ENCODE measurements at places on chromosomes 3 and 15.
A peak's percentile ranks its signal among the peaks of the same experiment; 100 is the strongest.

- DNase-seq: no peak
Measured at GRCh38 chr15:52658955-52659354, 20.2 kb downstream of the ATOSA start.

- no peak for DNase-seq
Measured at GRCh38 chr3:129855832-129856419, 37.6 kb downstream of the TMCC1 start.

DNA sequence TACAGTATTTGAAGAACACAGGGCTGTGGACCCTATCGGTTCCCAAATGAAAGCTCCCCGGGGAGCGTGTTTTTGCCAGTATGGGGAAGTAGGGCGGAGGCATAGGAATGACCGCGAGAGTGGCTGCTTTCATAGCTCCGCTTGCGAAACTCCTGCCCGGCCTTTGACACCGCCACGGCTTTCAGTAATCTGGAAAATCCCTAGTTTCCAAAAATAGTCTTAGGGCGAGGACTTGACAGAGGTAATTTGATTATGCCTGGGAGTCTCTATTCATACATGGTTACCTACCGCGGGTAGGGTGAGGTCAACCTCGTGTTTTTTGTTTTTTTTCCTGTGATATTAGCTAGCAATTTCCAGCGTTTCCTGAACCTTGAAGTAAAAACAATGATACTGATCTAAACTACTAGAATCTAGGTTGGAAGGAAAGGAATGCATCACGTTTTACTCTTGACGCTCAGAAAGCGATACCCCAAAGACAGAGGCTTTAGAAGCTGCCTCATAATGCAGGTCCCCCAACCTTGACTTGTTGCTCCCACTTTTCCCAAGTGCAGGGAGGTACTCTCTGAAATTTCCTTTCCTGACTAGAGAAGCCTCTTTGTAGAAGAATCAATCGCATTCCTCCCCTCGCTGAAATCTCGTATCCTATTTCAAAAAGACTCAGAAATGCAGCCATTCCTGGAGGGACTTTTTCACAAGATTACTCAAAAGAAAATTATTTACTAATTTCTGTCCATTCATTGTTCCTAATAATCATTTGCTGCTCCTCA is 894 bp upstream of the CCNL1 start:
- DNase-seq: peak; percentile 60

DNA sequence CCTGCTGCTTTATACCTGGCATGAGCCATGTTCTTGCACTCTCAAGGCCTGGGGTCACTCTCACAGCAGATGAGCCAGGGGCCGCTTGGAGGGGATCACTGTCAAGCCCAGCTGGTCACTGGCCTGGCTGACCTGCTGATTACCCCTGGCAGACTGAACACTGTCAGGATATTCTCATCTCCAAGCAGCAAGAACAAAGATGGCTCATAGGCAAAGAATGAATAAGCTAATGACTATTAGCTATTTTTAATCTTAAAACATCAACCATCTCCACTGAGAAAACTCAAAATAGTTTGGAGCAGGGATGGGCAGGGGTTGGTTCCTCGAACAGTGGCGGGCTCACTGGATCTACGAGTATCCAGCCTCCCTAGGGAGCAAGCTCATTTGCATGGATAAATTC is 64.4 kb upstream of the ACAN start:
- DNase-seq: no peak

- DNase-seq: no peak
Measured at GRCh38 chr15:88121968-88122530, 134.5 kb downstream of the NTRK3 start.

DNA sequence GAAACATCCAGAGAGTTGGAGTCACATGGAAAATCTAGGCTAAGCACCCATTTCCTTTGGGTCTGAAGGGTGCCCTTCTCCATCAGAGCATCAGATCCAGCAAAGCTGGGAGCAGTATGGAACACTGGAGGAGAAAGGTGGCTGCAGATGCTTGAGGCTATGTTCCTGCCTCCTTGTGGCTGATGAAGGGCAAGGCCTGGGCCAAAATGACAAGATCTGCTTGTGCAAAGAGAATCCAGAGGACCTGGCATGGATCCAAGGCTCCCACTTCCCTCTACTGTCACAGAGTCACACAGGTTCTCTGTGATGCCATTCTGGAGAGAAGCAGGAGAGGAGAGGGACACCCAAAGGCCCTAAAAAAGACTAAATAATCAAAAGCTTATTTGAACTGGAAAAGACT is 9.2 kb upstream of the ATP8B4 start:
- DNase-seq: peak; percentile 0

- peak; percentile 86 for DNase-seq
Measured at GRCh38 chr3:114454551-114455251, 160.9 kb downstream of the TIGIT start.

GRCh38 chr3:134797057-134797740 is 2.1 kb downstream of the EPHB1 start:
- DNase-seq: no peak

DNA sequence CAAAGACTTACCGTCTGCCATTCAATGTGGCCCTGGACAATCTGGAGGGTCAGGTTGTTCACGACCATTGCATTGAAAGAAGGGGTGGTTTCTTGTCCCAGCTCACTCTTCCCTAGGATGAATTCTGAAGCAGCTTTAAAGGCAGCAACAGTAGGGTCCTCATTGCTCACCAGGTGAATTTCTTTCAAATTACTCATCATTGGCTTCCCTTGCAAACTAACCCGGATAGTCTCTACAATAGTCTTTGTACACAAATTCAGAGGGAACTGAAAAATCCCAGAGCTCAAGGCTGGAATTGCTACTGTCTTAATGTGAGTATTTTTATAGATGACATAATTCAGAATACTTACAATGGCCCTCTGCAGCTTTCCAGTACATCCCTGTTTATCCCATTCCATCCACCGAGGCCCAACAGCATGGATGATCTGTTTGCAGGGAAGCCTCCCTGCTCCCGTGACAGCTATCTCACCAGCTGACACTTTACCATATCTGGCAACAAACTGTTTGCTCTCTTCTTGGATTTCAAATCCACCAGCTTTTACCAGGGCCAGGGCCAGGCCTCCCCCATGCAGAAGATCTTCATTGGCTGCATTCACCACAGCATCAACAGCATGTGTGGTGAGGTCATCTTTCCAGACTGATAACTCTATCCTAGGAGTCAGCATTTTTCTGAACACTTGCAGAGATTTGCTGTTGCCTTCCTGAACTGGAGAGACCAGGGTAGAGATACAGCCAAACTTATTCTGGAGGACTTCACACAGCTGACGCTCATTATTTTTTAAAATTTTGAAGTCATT is 8.6 kb downstream of the PARP9 start:
- no peak for DNase-seq

DNA sequence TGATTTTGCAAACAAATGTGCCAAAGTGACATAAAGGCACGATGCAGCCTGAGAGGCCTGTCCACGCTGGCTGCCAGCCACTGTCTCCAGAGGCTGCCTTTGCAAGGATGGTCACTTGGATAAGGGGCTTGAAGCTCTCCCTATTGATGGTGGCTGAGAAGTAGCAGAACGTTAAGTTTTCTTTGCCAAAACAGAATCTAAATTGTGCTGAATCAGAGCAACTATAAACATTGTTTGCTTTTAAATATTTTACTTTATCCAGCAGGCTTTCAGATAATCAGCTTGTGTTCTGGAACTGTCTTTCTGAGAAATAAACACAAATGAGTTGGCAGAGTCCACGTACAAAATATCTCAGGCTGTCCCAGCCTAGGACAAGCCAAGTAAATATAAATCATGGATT is 23.8 kb upstream of the CNBP start:
- no peak for DNase-seq

- DNase-seq: peak; percentile 14
Measured at GRCh38 chr15:23497710-23498111, 50.7 kb upstream of the GOLGA6L2 start.

- DNase-seq: no peak
Measured at GRCh38 chr15:62474771-62475124, 309.7 kb upstream of the C2CD4B start.
